AML-193 (cell line): ENCODE measurements at places on chromosomes 1 and 21.

GRCh38 chr1:199020904-199021303 is 382.1 kb downstream of the PTPRC start:
- peak; percentile 58 for DNase-seq

GRCh38 chr1:219121679-219122078 is 52.0 kb upstream of the LYPLAL1 start:
- DNase-seq = no peak

- DNase-seq = no peak
Measured at GRCh38 chr1:35505911-35506798, 51.0 kb downstream of the KIAA0319L start.

GRCh38 chr21:27269644-27270043 is 302.8 kb upstream of the ADAMTS5 start:
- DNase-seq = peak; percentile 46

- DNase-seq = no peak
Measured at GRCh38 chr1:70101231-70101630, 104.1 kb downstream of the LRRC40 start.

DNA sequence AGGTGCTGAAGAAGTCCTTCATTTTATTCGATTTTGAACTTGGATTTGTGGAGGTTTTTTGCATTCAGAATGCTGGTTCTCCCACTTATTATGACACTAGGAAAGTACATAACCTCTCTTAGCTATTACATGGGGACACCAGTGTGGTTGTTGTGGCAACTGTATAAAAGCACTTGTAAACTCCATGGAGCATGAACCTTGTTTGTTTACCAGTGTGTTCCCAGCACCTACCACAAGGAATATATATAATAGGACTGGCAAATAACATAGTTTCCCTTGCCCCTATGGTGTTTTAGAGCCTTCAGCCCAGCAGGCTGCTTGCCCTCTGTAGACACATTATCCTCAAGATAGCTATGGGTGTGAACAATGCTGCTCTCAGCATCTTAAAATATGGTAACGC is 43.1 kb downstream of the RASSF5 start:
- no peak for DNase-seq

DNA sequence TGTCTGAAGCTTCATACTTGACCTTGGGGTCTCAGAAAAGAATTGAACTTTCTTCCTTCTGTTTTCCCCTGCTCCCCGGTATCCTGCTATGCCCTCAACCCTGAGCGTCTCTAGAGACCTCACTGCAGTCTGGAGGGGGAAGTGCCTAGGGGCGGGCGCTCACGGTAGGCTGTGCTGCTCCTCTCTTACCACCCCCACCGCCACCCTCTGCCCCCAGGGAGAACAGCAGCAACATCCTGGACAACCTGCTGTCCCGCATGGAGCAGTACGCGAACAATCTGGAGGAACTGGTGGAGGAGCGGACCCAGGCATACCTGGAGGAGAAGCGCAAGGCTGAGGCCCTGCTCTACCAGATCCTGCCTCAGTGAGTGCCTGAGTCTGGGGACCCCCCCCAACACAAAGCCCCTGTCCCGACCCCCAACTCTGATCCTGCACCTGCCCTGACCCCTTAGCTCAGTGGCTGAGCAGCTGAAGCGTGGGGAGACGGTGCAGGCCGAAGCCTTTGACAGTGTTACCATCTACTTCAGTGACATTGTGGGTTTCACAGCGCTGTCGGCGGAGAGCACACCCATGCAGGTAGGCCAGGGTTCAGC is 10.3 kb downstream of the NPR1 start:
- DNase-seq = no peak

GRCh38 chr1:158972841-158973240 is 36.9 kb upstream of the IFI16 start:
- peak; percentile 47 for DNase-seq

- DNase-seq = no peak
Measured at GRCh38 chr1:196887515-196888239, at the start of gene CFHR4. CFHR4 (plus strand) TSS chr1:196888052; CDS start chr1:196888151, 99 bp downstream.

- DNase-seq = peak; percentile 87
Measured at GRCh38 chr1:10208537-10208936, 1.8 kb upstream of the KIF1B start.

DNA sequence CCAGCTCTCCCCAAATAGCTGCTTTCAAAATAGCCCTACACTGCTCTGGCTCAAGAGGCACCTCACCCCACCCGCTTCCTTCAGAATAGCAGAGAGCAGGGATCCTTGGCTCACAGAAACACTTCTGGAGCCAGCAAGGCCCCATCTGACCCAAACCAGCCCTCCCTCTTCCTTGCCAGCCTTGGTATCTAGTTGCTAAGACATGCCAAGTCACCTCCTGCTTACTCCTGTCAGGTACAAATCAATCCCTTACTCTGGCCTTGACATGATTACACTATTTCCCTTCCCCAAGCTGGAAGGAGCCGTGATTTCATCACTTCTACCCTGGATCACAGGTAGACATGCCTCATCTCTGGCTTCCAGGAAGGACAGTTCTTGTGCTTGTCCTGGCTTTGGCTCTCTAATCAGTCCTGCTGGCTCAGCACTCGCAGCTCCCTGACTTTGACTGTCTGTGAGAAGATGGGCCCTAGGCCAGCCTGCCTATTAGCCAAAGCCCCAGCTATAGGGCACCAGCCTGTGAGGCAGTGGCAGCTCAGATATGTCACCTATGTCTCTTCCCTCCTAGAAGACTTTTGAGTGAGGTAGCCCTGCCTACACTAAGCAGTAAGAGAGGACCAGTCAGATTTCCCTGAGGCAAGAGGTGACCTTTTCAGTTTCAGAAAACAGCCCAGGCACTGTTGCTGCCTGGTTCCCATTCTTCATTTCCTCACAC is 8.9 kb upstream of the MUTYH start:
- no peak for DNase-seq

- DNase-seq = no peak
Measured at GRCh38 chr1:81305997-81306452, 494.7 kb upstream of the ADGRL2 start.

DNA sequence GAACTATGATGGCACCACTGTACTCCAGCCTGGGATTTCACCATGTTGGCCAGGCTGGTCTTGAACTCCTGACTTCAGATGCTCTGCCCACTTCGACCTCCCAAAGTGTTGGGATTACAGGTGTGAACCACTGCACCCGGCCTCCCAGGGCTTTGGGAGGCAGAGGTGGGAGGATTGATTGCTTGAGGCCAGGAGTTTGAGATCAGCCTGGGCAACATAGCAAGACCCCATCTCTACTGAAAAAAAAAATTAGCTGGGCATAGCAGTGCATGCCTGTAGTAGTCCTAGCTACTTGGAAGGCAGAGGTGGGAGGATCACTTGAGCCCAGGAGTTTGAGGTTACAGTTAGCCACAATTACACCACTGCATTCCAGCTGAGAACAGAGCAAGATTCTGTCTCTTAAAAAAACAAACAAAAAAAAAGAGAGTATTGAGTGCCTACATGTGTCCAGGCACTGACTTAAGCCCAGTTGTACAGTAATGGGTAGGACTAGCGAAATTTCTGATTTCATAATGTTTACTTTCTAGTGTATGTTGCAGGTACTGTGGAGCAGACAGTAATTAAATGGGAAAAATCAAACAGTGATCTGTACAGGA is 4.2 kb downstream of the MANEAL start:
- DNase-seq = no peak

DNA sequence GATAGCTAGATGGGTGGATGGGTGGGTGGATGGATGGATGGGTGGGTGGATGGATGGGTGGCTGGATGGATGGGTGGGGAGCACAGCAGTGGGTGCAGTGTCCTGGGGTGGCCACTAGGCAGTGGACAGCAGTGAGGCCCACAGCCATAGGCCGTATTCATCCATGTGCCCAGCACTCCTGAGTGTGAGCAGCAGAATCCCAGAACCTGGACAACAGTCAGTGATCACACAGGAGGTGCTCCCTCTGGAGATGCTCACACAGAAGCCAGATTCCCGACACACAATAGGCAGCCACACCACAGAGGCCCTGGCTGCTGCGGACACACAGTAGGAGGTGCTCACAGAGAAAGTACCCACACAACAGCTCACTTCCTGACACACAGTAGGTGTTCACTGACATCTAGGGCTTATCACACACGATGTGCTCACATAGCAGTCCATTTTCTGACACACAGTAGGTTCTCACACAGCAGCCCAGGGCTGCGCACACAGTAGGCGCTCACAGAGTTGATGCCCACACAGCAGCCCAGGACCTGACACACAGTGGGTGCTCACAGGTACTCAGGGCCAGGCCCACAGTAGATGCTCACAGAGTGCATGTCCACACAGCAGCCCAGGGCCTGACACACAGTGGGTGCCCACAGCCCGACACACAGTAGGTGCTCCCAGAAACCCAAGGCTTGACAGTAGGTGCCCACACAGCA is 64.0 kb downstream of the RAP1GAP start:
- DNase-seq = no peak

- DNase-seq = no peak
Measured at GRCh38 chr1:51231120-51231519, 5.0 kb upstream of the RNF11 start.

DNA sequence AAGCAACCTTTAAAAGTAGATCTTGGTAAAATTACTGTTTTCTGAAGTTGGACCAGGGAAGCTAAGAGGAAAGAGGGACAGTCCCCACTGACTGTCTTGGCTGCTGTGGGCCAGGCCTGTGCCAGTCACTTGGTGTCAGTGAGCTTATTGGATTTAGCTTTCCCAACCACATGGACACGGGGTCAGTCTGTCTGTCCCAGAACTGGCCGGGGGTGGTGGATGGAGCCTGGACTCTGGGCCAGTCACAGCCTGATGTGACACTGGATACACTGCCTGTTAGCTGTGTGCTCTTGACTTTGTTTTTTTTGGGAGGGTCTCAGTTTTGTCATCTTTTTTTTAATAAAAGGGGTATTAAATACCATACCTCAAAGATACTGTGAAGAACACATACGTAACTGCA is 96.7 kb downstream of the GALNT2 start:
- DNase-seq = no peak

DNA sequence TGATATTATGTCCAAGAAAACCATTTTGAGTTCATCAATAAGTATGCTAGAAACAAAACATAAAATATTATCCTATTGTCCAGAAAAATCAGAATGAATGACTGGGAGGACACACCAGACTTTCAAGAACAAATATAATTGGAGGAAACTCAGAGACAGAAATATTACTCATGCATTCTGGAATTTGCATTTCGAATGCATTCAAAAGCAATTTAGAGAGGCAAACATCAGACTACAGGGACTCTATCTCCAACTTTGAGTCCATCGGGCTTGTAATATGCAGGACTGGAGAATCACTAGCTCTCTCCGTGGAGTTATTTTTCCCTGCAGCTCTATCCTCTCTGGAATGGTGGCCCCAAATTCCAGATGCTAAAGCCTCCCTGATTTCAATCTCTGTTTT is 161.8 kb downstream of the CDC42BPA start:
- no peak for DNase-seq

- DNase-seq = peak; percentile 72
Measured at GRCh38 chr1:186828611-186829454, at the start of gene PLA2G4A. PLA2G4A (plus strand) TSS chr1:186828949; CDS start chr1:186854355, 25,406 bp downstream.

DNA sequence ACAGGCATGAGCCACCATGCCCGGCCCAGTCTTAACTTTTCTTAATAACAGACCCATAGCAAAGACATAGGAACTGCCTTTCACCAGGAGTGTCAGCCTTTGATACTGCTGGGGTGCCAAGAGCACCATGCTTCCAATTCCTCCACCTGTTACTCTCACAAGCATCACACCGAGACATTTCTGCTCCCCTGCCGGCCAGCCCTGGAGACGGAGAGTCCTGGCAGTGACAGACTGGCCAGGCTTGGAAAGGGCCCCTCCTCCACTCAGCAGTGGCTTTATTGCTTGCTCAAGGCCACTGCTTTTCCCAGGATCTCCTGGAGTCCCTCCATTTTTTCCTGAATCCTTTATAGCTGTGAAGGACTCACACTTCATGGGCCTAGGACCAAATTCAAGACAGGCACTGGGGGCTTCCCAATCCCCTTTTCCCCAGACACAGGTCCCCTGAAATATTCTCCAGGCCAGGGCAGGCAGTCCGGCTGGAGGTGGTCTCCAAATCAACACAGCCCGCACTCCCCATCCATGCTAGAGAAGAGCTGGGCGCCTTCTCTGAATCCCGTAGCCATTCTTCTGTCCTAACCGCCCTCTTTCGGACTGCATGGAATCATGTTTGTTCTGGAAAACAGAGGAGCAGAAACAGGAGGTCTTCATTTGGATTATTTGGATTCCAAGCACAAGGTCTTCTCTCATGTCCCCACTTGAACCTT is 25.5 kb upstream of the PTPRF start:
- no peak for DNase-seq

DNA sequence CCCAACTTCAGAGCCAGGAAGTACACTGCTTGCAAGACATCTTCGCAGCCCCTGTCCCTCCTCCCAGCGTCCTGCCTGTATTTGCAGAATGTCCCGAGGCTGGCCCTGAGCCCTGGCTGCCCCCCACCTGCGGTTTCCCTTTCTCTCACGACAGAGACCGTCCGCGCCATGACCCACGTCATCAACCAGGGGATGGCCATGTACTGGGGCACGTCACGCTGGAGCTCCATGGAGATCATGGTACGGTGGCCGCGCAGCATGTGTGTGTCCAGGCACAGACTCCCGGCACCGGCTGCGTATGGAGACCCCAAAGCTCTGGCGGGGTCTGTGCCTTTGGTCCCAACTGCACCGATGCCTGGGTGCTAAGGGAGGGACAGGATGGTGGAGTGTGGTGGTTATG is 48.6 kb downstream of the KCNAB2 start:
- DNase-seq = no peak
